Effector memory CD4-positive, alpha-beta T cell (primary cell): ENCODE measurements at places on chromosomes 2 and 18.

- no peak overlapping the region for H3K4me3 ChIP-seq
- DNase-seq, result no peak
- H3K4me1 ChIP-seq, result no peaks in the 10 kb centered on the region
- H3K27me3 ChIP-seq, result no peaks in the 10 kb centered on the region
- H3K27ac ChIP-seq, result no peak overlapping the region
Measured at GRCh38 chr2:216206041-216206703, 97.0 kb downstream of the XRCC5 start.

DNA sequence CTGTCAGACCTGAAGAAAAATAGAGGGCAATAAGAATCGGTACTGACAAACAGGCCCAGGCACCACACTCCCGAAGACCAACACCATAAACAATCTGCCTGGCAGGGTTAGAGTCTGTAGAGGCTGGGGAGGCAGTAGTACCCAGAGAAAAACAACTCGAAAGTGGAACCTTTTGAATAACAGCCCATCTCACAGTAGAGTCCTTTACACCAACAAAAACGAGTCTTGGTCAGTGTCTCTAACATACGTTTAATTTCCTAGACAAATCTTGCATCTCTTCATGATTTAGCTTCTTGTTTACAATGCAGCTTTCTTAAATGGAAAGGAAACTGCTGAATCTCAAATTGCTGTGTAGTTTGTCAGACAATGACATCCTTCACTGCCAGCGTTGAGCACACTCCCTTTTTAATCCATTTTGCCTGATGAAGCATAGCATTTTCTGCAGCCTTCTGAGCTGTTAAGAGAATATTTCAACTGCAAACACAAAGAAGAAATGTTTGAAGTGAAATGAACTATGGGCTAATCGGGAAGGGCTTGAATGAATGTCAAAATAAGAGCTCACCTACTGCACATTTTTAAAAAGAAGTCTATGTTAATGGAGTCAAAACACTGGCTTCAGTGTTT is 73.1 kb upstream of the DSG1 start:
- no peak for DNase-seq
- H3K27ac ChIP-seq, result no peak overlapping the region
- H3K4me1 ChIP-seq, result no peaks in the 10 kb centered on the region

GRCh38 chr2:98669675-98670074 is 61.3 kb downstream of the MGAT4A start:
- H3K27ac ChIP-seq, result no peak overlapping the region
- peaks cover 8% of the 10 kb centered on the region for H3K4me1 ChIP-seq
- no peak overlapping the region for H3K4me3 ChIP-seq
- no peaks in the 10 kb centered on the region for H3K27me3 ChIP-seq
- no peak for DNase-seq

DNA sequence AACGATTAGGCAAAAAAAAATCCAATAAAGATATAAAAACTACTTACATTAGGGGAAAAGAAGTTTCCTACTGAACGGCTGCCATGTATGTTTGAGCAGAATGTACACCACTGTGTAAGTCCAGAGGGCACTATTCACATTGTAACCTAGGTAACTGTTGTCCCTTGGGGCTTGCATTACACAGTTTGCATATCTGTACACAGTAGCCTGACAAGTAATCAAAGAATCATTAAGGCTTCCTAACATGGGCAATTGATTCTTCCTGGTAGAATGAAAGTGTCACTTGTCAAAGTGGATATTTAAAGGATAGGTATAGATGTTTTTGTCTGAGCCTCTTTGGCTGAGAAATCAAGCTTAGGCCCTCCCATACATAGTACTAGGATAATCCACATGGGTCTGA is 39.1 kb downstream of the PLEK start:
- no peaks in the 10 kb centered on the region for H3K27me3 ChIP-seq
- H3K4me3 ChIP-seq, result no peak overlapping the region
- no peaks in the 10 kb centered on the region for H3K36me3 ChIP-seq
- no peak for DNase-seq
- no peaks in the 10 kb centered on the region for H3K4me1 ChIP-seq
- H3K27ac ChIP-seq, result no peak overlapping the region

GRCh38 chr2:149261692-149262091 is 68.7 kb upstream of the LYPD6 start:
- H3K4me1 ChIP-seq, result no peaks in the 10 kb centered on the region
- DNase-seq, result no peak
- no peaks in the 10 kb centered on the region for H3K27me3 ChIP-seq
- H3K36me3 ChIP-seq, result no peaks in the 10 kb centered on the region
- H3K27ac ChIP-seq, result no peak overlapping the region

DNA sequence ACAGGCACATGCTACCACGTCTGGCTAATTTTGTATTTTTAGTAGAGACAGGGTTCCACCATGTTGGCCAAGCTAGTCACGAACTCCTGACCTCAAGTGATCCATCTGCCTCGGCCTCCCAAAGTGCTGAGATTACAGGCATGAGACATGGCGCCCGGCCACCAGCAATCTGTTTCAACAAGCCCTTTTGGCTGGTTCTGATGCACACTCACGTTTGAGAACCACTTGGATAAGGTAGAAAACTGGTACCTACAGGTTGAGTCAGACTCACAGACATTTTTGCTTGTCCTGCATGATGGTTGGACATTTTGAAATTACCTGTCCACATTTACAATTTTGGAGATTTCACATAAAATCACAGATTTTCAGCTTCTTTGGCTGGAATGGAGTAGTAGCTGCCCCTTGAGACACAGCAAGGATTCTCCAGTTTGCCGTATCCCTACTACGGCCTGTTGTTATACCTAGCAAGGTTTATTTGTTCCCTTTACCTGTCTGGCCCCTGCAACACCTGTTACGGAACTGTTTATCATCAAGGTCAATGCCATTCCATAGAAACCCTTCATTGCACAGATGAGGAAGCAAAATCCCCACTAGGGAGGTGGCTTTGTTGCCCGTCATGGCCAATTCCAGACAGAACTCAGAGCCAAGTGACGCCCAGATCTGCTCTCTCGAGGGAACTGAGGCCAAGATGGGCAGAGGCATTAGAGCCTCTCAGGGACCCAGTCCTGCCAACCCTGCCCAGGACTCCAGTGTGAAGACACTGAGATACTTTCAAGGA is 31.4 kb upstream of the IGFBP2 start:
- H3K27ac ChIP-seq, result no peak overlapping the region
- H3K4me3 ChIP-seq, result no peak overlapping the region
- DNase-seq, result no peak
- H3K27me3 ChIP-seq, result no peaks in the 10 kb centered on the region
- H3K4me1 ChIP-seq, result no peaks in the 10 kb centered on the region
- H3K36me3 ChIP-seq, result no peaks in the 10 kb centered on the region

DNA sequence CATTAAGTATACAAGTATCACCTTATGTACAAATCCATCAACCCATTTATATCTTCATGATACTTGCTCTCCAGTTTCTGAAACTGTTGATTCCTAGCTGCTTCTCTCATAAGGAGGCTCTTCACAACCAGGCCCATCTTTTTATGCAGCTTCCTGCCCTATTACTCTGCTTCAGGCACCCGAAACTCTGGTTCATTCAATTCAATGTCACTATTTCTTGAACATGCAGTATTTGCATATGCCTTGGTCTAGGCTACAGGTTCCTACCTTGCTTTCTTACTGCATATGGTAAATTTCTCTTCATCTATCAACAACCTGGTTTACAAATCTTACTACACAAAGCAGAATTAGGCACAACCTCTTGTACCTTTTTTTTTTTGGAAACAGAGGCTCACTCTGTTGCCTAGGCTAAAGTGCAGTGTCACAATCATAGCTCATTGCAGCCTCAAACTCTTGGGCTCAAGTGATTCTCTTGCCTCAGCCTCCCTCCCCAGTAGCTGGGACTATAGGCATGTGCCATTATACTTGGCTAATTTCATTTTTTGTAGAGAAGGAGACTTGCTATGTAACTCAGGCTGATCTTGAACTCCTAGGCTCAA is 2.7 kb upstream of the CDKL4 start:
- DNase-seq, result no peak
- no peaks in the 10 kb centered on the region for H3K27me3 ChIP-seq
- H3K27ac ChIP-seq, result no peak overlapping the region
- H3K36me3 ChIP-seq, result no peaks in the 10 kb centered on the region

DNA sequence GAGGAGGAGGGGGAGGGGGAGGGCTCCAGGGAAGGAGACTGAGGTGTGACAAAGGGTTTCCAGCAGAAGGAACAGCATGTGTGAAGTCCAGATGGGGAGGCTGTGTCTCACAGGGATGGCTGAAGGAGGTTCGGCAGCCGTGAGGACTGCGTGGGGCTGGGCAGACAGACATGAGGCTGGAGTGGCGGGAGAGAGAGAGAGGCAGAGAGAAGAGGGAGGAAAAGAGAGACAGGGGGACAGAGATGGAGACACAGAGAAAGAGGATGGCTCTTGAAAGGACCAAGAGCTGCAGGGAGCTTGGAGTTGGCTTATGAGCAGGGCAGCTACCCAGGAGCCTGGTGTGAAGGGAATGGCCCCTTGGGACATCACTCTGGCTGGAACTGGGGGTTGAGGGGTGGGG is 138.9 kb upstream of the ASB18 start:
- H3K36me3 ChIP-seq, result no peaks in the 10 kb centered on the region
- H3K4me3 ChIP-seq, result no peak overlapping the region
- no peak for DNase-seq
- H3K27me3 ChIP-seq, result no peaks in the 10 kb centered on the region

- H3K4me1 ChIP-seq, result no peaks in the 10 kb centered on the region
- H3K27ac ChIP-seq, result no peak overlapping the region
- no peak overlapping the region for H3K4me3 ChIP-seq
- H3K27me3 ChIP-seq, result no peaks in the 10 kb centered on the region
- DNase-seq, result no peak
- no peaks in the 10 kb centered on the region for H3K36me3 ChIP-seq
Measured at GRCh38 chr2:127551221-127551930, 15.9 kb downstream of the MYO7B start.

DNA sequence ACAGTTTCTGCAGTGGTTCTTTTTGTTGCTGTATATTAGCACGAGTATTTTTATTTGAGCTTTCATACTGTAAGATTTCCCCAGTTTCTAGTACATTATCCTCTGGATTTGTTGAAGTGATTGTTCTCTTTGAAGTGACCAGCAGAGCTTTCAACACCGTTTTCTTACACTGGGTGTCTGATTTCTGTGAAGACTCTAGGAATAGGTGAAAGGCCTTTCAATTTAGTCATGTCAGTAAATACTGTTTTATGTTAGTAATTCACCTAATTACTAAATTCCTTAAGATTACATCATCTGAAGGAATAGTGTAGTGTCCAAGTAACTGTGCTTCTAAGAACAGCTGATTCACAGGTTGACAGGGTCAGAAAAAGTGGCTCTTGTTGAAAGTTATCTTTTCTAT is 2.3 kb downstream of the PPM1B start:
- H3K4me1 ChIP-seq, result peaks cover 16% of the 10 kb centered on the region
- DNase-seq, result no peak
- no peak overlapping the region for H3K27ac ChIP-seq
- H3K36me3 ChIP-seq, result no peaks in the 10 kb centered on the region
- peak overlapping the region; percentile 89 for H3K4me3 ChIP-seq

DNA sequence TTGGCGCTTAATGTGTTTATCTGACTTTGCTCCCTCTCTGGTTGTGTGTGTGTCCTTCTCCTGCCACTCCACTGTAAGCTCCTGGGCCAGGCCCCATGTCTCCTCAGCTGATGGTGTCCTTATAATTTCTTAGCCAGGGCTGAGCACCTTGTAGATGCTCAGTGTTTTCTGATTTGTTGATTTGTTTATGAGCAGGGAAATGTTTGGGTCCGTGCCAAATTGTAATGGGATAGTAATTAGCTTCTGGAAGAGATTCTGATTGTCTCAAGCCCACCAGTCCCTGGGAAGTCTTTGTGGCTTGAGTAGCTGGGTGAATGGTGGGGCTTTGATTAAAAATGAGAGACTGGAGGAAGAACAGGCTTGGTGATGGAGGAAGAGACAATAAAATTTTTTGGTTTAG is 270.5 kb downstream of the MYCN start:
- no peaks in the 10 kb centered on the region for H3K4me1 ChIP-seq
- H3K36me3 ChIP-seq, result no peaks in the 10 kb centered on the region
- no peaks in the 10 kb centered on the region for H3K27me3 ChIP-seq
- no peak overlapping the region for H3K27ac ChIP-seq
- H3K4me3 ChIP-seq, result no peak overlapping the region

- H3K4me1 ChIP-seq, result no peaks in the 10 kb centered on the region
- no peak overlapping the region for H3K4me3 ChIP-seq
- no peak overlapping the region for H3K27ac ChIP-seq
Measured at GRCh38 chr2:73852020-73852419, 23.3 kb downstream of the STAMBP start.

DNA sequence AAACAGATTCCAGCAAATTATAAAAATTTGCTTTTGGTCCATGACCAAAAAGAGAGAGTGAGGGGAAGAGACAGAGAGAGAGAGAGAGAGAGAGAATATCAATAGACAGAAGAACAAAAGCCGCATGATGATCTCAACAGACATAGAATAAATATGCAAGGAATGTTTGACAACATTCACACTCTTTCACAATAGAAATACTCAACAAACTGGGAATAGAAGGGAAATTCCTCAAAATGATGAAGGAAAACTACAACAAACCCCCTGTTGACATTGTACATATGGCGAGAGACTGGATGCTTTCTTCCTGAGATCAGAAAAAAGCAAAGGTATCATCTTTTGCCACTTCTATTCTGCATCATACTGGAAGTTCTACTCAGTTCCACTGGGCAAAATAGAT is 309.7 kb downstream of the RAD51AP2 start:
- no peaks in the 10 kb centered on the region for H3K27me3 ChIP-seq
- no peak overlapping the region for H3K4me3 ChIP-seq

- H3K4me3 ChIP-seq, result no peak overlapping the region
- H3K4me1 ChIP-seq, result peaks cover 3% of the 10 kb centered on the region
- no peak for DNase-seq
Measured at GRCh38 chr2:9638532-9638931, 7.7 kb upstream of the YWHAQ start.

DNA sequence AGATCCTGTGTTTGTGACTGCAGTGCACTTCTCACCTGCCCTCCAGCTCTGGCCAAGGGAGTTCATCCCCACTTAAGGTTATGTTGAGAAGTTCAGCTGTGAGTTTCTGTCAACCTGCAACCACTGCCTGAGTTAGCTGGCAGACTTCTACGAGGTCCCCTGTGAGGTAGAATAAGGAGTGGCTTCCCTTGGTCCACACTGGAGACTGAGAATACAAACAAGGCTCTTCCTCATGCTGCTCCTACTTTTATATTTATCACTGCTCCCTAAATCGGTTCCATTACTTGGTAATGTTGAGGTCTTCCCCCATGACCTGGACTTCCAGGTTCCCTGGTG is 353.2 kb upstream of the CWC22 start:
- no peak for DNase-seq
- H3K4me1 ChIP-seq, result no peaks in the 10 kb centered on the region
- H3K4me3 ChIP-seq, result no peak overlapping the region
- no peak overlapping the region for H3K27ac ChIP-seq
- no peaks in the 10 kb centered on the region for H3K27me3 ChIP-seq
- H3K36me3 ChIP-seq, result no peaks in the 10 kb centered on the region
